ENCODE measurements at places on chromosomes 6 and 20.

- no peak for DNase-seq
Observed at GRCh38 chr6:21633511-21634109, 40.1 kb downstream of the SOX4 start.

DNA sequence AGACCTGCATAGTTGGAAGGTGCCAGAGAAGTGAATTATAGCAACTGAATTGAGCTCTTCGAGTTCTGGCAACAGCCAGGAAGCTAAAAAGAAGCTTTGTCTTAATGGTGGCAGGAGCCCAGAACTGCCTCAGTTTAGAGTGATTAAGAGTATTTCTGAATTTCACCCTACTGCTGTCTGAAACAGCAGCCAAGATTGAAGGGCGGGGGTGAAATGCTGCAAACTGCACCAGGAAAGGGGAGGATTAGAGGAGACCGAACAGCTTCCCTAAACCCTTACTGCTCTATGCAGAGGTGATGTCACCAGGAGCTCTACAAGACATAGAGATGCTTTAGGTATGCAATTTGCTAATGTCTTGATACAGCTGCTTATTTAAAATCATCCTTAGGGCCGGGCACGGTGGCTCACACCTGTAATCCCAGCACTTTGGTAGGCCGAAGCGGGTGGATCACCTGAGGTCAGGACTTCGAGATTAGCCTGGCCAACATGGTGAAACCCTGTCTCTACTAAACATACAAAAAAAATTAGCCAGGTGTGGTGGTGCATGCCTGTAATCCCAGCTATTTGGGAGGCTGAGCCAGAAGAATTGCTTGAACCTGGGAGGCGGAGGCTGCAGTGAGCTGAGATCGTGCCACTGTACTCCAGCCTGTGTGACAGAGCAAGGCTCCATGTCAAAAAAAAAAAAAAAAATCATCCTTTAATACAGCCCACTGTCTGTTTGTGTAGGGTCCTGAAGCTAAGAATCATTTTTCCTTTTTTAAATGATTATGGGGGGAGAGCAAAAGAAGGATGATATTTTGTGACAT is 91.7 kb upstream of the IYD start:
- DNase-seq: no peak

DNA sequence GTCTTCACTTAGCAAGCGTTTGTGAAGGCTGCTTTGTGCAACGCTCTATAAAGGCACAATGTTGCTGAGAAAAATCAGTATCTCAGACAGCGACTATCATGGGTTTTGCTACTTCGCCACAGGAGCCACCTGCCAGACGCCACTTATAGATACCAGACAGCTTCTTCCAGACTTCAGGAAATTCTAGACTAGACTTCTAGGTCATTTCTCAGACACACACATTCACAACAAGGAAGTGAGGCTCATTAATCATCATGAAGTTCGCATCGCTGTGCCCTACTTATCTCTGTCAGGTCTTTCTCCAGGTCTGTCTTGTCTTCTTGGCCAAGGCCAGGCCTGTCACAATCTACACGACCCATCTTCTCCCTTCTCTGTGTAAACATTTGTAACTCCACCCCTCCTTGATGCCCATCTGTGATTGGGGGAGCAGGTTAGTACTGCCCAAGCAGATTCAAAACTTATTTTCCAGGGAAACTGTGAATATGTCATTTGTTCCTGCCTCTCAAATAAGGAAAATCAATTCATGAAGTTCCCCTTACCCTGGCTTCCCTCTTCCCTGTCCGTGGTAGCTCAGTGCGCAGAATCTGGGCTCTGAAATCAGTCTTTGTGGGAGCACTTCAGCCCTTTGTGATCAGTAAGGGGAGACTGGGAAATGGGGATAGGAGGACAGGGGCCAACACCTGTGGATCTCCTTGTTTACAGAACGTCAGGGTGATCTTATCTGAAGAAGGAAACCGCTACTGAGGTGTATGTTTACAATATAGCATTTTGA is 115.5 kb downstream of the TNFAIP3 start:
- no peak for DNase-seq

- DNase-seq: no peak
Observed at GRCh38 chr6:37807656-37808055, 11.9 kb upstream of the ZFAND3 start.
